Activated T-helper 1 cell treated with anti-CD3 and anti-CD28 coated beads, Interleukin-12 subunit alpha, Interleukin-12 subunit beta, Interleukin-2, Interleukin-4 antibody, amounts not matched to agents 30 ng/mL and 10 ng/mL and 1 ng/mL, durations not matched to agents 14 hours and 24 hours and 36 hours (primary cell): ENCODE measurements at places on chromosomes 7 and 10. TPM values are rescaled to one million over a fixed set of nuclear protein-coding genes. Genes with fewer than 3 reads are reported as not detected.

The LIPJ gene
- total RNA-seq, result not detected in 2 replicates

DNA sequence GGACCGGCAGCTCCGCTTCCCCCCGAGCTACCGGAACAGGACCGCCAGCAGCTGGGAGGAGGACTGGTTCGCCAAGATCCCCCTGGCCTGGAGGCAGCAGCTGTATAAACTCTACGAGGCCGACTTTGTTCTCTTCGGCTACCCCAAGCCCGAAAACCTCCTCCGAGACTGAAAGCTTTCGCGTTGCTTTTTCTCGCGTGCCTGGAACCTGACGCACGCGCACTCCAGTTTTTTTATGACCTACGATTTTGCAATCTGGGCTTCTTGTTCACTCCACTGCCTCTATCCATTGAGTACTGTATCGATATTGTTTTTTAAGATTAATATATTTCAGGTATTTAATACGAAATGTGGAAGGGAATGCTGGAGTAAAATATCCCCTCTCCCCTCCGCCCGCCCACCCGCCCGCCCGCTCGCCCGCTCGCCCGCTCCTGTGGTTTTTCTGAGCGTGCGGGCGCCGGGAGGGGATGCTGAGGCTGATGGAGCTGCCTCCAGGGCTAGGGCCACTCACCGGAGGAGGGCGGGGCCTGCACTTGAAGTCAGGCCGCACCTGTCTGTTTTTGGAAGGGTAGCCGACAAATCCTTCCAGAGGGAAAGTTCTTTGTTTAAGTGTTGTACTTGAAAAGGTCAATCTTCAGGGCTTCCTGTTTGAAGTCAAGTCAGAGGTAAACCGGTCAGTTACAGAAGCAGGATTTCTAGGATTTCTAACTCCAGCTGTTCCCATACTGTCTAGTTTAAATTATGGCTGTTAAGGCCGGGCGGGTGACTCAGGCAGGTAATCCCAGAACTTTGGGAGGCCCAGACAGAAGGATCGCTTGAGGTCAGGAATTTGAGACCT is 30.5 kb downstream of the CHST12 start:
- DNase-seq, result no peak

GRCh38 chr7:25424113-25424512 is 195.8 kb upstream of the NPVF start:
- DNase-seq, result no peak

The SMO gene
- 0.44 and 0.56 TPM in 2 replicates for total RNA-seq

The ICA1 gene
- 1.9 and 2.3 TPM in 2 replicates for total RNA-seq

The CALML5 gene
- total RNA-seq, result not detected in 2 replicates

The GSAP gene
- 1.3 and 1.6 TPM in 2 replicates for total RNA-seq

The GRID1 gene
- not detected in 2 replicates for total RNA-seq

- DNase-seq, result no peak
These were observed 280.3 kb downstream of the AUTS2 start for GRCh38 chr7:69878591-69878990.

GRCh38 chr10:129319934-129320333 is 147.1 kb upstream of the MGMT start:
- DNase-seq, result no peak

GRCh38 chr7:138608275-138608674 is 92.9 kb downstream of the SVOPL start:
- DNase-seq, result no peak

DNA sequence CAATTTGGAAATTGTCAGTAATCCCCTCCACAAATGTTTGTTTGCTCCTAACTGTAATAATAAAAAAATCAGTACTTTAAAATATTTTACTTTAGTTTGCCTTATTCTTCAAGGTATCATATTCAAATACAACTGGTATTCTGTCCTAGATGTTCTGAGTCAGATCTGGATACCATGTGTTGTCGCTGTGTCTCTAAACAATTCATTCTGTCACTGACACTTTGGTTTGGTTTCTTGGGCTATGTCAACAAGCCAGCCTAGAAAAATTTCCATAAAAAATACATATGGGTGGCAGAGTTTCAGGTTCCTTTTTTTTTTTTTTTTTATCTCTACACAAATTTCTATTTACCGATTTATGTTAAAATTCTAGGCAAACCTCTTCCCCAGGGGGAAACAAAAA is 33.2 kb upstream of the SEMA3D start:
- DNase-seq, result no peak

The LIPK gene
- total RNA-seq, result not detected in 2 replicates

The DOCK1 gene
- total RNA-seq, result 0.75 and 1.2 TPM in 2 replicates

- DNase-seq, result no peak
These were observed 318.2 kb downstream of the EXOC4 start for GRCh38 chr7:133571076-133571475.

DNA sequence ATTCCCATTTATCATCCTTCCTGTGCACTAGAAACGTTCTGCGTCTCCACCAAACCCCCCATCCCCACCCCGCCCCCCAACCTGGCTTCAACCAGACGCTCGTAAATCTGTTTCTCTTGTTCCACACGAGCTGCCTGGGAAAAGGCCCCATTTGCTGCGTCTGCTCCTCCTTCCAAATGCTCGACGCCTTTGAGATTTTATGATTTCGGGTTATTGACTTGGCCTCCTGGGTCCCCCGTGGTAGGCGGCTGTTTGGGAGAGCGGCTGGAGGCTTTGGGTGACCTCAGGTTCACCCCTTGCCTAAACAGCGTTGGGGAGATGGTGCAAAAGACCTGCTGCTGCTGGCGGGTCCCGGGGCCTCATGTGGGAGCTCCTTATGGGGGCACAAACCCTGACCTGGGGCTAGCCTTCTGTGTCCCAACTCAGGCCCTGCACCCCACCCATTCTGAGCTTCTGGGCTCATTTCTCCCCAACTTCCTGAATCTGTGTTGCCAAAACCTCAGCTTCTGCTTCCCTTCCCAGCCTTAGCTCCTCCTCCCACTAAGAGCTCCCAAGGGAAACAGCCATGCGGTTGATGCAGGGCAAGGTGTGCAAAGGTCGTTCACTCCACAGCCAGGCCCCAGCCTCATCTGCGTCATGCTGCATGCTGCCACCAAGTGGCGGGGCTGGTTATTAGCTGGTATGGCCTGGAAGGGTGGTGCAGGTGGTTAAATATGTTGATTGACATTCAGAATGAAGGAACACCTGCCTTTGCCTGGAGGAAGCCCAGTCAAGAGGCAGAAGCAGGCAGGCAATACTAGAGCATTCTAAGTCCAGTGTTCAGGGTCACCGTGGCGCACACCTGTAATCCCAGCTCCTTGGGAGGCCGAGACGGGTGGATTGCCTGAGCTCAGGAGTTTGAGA is 49.1 kb upstream of the ELN start:
- DNase-seq, result no peak

- DNase-seq, result no peak
These were observed 37.6 kb downstream of the ANK3 start for GRCh38 chr10:60352105-60352504.

DNA sequence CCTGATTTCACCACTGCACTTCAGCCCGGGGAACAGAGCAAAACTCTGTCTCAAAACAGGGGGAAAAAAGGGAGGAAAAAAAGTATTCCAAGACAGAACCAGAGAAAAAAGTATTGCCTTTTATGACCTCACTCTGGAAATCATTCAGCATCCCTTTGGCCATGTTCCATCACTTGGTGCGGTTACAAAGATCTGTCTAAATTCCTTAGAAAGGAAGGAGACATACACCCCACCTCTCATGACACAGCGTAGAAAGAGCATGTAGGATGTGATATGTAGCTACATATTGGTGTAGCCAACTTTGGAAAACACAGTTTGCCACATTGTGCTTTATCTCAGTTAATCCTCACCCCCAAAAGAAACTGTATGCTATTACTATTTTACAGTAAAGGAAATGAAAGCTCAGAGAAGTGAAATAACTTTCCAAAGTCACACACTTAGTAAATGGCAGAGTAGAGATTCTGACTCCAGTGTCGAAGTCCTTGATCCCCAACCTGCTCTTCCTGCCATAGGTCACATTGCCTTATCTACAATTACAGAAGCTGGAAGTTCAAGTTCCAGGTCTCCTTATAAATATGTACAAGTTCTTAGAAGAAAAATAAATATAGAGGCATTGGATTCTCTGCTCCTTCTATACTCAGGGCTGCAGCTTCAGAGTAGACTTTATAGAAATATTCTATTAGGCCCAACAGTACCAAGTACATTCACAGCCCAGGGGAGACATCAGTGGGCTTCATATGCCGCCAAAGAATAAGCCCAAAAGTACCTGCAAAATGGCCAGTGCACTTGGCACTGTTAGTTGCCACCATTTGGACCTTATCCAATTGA is 91.6 kb upstream of the KMT2E start:
- no peak for DNase-seq

DNA sequence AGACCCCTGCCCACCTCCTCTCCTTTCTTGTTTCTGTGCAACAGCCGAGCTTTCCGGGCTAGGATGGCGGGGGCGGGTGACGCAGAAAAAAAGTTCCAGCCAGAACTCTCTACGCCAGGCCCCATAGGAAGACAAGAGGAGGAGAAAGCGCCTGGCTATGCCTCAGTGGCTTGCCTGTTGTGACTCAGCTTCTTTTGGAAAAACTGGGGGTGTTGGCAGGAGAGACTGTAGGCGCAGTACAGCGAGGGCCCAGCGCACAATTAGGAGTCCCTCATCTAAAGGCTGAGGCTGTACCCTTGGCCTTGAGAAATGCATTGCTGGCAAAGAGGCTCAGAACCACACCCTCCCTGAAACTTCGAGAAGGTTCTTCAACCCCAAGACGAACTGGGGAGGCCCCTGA is 28.0 kb upstream of the KPNA7 start:
- no peak for DNase-seq

GRCh38 chr10:17235136-17235535 is 7.1 kb downstream of the VIM start:
- no peak for DNase-seq

DNA sequence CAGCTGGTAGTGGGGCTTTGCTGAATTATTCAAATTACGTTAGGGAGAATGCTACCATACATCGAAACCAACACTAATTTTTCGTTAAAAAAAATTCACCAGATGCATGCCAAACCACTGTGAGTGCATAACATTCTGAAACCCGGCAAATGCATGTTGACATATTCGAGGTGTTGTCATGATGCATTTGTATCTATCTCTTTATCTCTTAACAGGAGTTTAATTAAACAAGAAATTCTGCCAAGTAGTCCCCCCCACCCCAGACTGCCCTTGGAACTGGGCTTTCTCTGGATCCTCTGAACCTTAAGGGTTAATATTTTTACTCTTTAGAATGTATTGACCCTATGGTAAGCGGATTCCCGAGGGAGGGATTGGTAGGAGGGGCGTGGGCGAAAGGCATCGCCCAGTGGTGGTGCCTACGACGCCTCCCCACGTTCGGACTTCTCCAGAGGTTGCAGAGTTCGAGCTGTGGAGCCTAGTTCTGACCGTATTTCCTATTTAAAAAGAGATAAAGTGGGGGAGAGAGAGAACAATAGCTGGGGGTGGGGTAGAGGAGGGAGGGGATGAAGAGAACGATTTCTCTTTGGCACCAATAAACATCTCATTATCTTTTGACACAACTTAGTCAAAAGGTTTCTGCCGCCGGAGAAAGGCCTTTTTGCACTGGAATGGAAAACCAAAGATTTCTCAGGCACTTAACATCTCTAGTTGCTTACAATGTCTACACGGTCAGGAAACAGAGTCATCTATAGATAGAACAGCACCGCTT is 7.2 kb downstream of the DLX6 start:
- no peak for DNase-seq

GRCh38 chr10:36542493-36542892 is 582.9 kb upstream of the ANKRD30A start:
- DNase-seq, result no peak

- no peak for DNase-seq
These were observed 7.7 kb downstream of the AGR3 start for GRCh38 chr7:16874066-16874465.

GRCh38 chr10:62759599-62760175 is 44.8 kb upstream of the ADO start:
- DNase-seq, result no peak

DNA sequence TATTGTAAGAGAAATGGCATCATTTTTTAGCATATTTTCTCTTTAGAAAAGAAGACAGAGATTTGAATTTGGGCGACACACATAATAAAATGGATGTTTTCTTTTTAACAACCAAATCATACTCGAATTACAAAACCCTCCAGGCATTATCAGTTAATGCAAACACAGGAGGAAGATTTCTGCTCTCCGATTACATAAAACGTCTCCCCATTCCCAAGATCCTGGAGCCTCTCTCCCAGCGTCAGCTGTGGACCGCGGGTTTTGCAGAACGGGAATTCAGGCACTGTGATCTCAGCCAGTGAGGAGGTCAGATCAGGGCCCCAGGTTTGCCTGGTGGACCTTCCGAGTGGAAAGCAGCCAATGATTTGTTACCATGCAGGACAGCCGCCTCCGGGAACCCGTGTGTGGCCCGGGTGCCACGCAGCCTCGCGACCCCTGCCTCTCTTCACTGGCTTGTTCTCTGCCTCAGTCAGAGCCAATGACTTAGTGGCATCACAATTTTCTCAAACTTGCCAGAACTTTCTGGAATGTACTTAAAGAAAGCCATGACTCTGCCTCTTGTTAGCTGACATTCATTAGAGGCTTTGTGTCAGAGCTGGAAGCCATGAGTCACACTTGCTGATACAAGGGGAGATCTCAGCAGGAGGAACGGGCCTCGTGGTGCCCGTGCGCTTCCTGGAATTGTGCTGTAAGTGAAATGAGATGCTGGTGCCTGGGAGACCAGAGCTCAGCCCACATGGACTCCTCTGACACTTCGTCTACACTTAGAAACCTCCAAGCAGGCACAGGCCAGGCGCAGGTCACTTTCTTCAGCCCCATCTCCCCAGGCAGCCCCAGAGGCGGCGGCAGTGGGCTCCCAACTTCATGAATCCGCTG is 246.1 kb downstream of the KLF6 start:
- DNase-seq, result no peak

GRCh38 chr10:74913377-74913979 is 87.1 kb downstream of the KAT6B start:
- no peak for DNase-seq

GRCh38 chr10:132264966-132265889 is 42.5 kb downstream of the STK32C start:
- no peak for DNase-seq

The AGBL3 gene
- 1.5 and 1.9 TPM in 2 replicates for total RNA-seq

- peak; percentile 58 for DNase-seq
These were observed 94.9 kb downstream of the LYZL2 start for GRCh38 chr10:30534465-30535144.

GRCh38 chr7:87875151-87876039 is 765 bp downstream of the SLC25A40 start:
- DNase-seq, result peak; percentile 14

The INA gene
- total RNA-seq, result 1.5 TPM in 2 replicates

DNA sequence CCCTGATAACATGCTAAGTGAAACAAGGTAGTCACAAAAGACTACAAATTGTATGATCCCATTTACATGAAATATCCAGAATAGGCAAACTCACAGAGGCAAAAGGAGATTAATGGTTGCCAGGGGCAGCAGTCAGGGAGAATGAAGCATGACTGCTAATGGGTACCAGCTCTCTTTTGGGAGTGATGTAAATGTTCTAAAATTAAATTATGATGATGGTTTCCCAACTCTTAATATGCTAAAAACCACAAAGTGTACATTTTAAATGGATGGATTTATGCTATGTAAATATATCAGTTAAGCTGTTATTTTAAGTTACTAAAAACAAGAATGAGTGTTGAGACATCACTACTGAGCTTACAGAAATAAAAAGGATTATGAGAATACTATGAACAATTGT is 12.6 kb downstream of the CYP51A1 start:
- no peak for DNase-seq
